COR-L47 (cell line): ENCODE measurements at places on chromosomes 6 and 20.

DNA sequence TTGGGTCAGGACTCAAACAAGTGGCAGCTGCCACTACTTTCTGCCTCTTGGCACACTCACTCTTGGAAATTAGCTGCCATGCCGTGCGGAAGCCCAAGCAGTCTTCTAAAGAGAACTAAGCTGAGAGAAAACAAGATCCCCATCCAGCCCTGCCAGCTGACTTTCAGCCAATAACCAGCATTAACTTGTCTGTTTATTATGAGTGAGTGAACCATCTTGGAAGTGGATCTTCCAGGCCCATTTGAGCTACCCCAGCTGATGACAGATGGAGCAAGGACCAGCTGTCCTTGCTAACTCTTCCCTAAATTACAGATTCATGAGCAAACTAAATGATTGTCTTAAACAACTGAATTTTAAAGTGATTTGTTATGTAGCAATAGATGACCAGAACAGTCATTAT is 73.9 kb upstream of the RBM24 start:
- no peak for DNase-seq

DNA sequence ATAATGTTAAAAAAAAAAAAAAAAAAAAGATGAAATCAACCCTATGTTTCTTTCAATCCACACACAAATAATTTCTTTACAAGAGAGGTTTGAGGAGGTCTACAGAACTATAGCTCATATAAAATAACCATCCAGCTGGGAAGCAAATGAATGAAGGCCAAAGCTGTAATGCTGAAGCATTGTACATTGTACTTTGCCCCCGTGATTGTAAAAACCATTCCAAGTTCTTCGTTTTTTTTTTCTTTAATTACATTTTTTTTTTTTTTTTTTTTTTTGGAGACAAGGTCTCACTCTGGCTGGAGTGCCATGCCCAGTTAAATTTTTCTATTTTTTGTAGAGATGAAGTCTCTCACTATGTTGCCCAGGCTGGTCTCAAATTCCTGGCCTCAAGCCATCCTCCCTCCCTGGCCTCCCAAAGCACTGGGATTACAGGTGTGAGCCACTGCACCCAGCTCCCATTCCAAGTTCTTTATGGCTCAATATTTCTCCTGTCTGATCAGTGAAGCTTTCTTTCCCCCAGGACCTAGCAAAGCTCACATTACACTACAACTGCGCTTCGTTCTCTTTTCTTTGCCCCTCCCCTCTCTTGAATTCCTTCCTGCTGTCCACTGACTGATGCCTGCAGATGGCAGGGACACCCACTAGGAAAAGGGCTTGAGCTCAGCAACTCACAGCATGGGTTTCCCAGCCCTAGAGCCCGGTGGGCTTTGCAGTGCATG is 53.0 kb upstream of the NOP56 start:
- no peak for DNase-seq

DNA sequence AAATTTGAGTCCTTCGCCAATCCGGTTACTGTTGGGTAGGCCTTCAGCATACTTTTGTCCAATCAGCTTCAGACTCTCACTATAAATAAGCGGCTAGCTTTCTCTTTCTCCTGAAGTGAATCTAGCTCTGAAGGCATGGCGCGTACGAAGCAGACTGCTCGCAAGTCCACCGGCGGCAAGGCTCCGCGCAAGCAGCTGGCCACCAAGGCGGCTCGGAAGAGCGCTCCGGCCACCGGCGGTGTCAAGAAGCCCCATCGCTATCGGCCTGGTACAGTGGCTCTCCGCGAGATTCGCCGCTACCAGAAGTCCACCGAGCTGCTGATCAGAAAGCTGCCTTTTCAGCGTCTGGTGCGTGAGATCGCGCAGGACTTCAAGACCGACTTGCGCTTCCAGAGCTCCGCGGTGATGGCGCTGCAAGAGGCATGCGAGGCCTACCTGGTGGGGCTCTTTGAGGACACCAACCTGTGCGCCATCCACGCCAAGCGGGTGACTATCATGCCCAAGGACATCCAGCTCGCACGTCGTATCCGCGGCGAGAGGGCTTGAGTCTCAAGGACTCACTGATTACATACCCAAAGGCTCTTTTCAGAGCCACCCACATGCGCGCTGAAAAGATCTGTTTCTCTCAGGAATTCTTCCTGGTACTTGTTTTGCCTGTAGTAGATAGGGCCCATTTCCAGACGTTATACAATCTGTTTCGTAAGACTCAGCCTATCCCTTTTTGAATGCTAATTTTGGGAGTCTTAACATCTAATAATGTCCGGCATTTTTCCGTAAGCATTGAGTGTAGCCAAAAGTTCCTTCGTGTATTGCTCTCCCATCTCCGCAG is 102.0 kb downstream of the OR2B2 start:
- DNase-seq: peak; percentile 94

DNA sequence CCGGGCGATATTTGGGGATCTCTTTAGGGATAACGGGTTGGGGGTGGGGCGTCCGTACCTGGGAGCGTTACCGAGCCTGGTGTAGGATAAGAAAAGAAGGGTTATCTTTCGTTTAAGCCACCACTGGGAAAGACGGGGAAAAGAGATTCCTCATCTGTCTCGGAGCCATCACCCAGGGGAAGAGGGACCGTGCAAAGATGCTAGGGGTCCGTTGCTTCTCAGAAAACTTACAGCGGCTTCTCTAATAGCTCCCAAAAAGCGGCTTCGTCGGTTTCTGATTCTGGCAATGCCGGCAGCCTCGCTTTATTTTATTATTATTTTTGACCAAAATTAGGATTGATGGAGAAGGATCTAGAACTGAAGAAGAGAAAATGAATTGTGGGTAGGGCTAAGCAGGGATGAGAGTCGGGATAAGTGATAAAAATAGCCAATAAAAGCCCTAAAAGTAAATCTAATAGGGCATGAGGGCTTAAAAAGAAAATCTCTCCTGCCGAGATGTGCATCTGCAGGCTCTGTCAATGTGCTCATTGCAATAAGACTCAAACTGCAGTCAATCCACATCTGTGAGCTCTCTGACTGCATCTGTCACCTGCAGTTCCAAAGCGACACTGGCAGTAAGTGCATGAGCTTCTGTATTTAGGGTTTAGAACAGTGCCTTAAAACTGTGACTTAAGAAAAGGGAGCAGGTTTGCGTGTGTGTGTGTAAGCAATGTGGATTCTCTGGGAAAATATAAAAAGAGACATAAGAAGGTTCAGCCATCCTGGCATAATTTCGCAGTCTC is 801 bp downstream of the TBPL1 start:
- DNase-seq: no peak

GRCh38 chr20:21125072-21125848 is 622 bp upstream of the KIZ start:
- DNase-seq: peak; percentile 64

DNA sequence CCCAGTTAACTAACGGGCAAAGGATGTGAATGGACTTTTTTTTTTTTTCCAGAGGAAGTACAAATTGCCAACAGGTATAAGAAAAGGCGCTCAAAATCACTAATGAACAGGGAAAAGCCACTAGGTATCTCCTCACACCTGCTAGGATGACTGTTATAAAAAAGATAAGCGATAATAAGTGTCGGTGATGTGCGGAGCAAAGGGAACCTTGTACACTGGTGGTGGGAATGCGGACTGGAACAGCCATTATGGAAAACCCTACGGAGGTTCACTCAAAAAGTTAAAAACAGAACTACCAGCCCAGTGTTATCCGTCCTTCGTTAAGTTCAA is 787 bp upstream of the RAB32 start:
- no peak for DNase-seq

GRCh38 chr6:142378138-142378875 is 76.5 kb downstream of the ADGRG6 start:
- peak; percentile 10 for DNase-seq

GRCh38 chr6:69796073-69796641 is 653 bp downstream of the LMBRD1 start:
- DNase-seq: peak; percentile 63

DNA sequence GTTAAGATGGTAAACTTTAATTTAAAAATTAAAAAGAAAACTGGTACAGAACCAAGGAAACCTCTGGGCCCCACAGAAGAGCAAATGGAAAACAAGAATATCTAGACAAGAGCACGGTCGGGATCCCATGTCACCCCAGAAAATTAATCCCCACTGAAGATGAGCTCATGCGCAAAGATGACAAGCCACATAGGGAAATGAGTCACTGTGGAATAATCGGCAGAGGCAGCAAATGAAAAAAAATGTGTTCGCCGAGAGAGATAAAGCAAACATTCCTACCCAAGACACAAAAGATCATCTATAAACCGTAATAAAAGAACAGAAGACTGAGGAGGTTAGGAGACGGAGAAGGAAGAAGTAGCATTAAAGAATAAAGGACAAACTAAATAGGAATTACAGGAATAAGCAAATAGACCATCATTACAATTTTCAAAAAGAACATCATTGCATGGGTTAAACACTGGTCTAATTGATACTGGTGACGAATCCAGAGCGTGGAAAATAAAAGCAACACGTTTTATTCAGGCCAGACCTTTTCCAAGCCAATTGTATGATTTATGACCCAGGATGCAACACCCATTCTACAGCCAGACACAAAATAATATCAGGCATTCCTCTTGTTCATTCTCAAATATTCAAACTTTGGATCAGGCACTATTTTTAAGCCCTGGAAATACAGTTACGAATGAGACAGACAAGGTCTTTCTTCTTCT is 138.0 kb upstream of the ARID1B start:
- no peak for DNase-seq

GRCh38 chr6:150254770-150255169 is 111.9 kb downstream of the PPP1R14C start:
- DNase-seq: no peak

GRCh38 chr6:79076160-79076559 is 1.9 kb downstream of the PHIP start:
- no peak for DNase-seq

DNA sequence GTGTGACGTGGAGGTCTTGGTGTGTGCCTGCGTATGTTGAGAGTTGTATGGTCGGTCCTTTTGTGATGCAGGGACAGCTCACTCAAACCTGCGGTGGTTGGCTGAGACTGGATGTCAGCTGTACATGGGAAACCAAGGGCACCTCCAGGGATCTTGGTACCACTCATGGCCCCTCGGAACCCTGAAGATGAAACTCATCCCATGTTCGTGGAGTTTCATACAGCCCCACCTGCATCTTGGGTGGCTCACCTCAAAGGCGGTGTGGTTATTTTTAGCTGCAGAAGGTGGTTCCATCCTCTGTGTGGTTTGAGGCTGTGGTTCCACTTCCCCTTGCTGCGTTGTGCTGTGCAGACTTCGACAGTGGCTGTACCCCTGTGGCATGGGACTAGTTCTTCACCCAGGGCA is 52.6 kb upstream of the SLC22A1 start:
- DNase-seq: no peak

GRCh38 chr20:53800418-53800817 is 206.8 kb upstream of the ZNF217 start:
- no peak for DNase-seq

GRCh38 chr20:20782231-20782630 is 69.8 kb upstream of the RALGAPA2 start:
- no peak for DNase-seq

DNA sequence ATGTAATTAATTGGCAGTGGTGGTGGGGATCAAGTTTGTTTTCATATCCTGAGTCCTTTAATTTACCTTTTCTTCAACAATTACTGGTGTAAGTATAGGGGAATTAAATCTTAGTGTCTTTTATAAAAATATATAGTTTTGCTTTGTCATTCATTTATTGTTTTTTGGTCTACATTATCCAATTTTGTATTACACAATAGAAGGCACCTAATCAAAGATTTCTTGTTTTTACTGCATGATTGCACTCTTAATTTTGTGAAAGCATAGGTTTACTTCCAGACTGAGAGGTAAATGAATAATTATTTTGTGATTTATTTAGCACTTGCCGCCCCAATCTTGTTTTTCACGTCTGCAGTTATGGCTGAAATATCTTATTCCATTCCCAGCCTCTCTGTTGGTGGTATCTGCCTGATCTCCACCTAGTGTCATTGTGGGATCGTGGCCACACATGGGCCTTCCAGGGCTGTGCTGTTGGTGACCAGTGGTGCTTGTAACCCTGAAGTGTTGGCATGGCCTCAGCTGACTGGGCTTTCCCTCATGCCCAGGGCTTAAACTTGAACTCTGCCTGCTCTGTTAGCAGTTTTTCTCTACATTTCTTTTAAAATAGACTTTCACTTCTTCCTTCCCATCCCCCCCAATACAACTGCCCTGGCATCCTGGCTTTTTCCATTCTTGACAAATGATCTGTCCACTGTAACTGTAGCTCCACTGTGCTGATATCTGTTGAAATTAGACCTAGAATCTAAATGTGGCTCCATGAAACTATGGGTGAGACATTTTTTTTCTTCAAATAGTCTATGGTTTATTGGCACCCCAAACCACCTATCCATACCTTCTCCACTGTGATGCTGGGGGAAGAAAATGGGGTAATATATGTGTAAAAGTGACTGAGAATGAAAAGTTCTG is 24.8 kb downstream of the E2F3 start:
- DNase-seq: no peak

DNA sequence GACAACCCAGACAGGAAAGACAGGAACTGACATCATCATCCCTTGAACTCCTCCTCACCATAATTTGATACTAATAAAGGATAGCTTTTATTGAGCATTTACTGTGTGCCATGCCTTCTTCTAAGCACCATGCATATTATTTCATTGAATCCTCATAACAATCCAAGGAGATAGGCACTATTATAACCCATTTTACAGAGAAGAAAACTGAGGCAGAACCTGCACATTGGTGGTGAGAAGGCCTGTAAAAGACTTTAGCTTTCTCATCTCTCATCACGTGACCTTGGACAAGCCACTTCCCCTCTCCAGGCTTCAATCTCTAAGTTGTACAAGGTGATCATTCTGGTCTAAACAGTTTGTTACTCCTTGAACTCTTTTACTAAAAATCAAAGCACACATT is 34.5 kb upstream of the PREX1 start:
- no peak for DNase-seq

- DNase-seq: no peak
These were observed 77.7 kb downstream of the CHD6 start for GRCh38 chr20:41540459-41540858.

DNA sequence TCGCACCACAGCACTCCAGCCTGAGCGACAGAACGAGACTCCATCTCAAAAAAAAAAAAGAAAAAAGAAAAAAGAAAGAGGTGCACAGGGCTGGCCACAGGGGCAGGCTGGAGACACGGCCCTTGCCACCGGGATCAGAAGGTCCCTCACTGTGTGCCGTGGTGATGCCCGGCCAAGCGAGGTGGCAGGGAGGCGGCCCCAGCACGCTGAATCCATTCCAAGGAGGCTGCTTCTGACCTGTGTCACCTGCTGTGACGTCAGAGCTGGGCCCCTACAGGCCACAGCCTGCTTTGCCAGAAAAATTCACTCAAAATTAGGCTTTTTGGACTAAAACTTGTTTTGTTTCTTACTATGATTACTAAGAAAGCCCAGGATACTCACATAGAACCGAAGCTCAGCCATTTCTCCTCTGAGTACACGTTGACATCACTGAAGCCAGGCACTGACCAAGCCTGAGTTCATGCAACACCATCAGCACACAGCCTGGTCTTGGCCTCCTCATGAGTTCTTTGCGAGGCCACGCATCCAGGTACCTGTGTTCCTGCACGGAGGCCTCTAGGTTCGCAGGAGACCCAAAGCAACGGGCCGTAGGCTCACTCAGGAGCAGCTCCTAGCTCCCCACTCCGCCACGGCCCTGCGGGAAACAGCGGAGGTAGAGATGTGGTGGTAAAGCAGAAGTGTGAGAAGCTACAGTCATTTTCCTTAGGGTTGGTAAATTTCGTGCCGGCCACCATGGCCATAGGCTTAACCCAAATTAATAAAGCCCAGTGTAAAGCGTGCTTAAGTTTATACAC is 67.8 kb downstream of the THBS2 start:
- DNase-seq: no peak
